ENCODE measurements at places on chromosomes 7 and 10. TPM values are rescaled to one million over a fixed set of nuclear protein-coding genes. Genes with fewer than 3 reads are reported as not detected.

CTNNA3 gene
- total RNA-seq = 0.13 TPM

DNA sequence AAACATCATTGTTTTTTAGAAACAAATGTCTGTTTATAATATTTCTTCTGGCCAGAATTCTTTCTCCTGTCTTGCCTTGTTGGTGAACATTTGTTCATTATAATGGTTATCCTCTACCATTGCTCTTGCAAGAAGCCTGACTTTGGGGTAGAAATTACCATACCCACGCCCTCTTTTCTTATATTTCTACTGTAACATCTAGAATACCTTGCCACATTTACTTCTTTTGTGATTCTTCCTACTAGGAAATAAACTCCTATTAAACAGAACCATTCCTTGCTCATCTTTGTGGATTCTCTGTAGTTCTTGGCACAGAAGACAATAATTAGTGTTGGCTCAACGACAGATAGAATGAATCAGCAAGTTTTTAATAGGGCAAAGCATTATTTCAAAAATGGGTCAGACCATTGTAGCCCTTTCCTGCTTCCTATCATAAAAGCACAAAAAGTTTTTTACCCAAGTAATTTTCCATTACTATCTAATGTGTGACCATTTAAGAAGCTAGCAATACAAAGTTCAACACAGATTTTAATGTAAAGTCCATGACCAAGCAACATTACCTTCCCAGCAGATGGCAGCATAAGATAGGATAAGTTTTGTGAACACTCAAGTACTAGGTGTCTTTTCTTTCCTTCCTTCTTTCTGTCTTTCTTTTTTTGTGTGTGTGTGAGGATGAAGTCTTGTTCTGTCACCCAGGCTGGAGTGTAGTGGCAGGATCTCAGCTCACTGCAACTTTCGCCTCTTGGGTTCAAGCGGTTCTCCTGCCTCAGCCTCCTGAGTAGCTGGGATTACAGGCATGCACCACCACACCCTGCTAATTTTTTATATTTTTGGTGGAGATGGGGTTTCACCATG lies 270.4 kb downstream of the HGF start:
- peak; percentile 96 for DNase-seq

ACTL6B gene
- not detected for total RNA-seq

PTTG1IP2 gene
- total RNA-seq = not detected

DNA sequence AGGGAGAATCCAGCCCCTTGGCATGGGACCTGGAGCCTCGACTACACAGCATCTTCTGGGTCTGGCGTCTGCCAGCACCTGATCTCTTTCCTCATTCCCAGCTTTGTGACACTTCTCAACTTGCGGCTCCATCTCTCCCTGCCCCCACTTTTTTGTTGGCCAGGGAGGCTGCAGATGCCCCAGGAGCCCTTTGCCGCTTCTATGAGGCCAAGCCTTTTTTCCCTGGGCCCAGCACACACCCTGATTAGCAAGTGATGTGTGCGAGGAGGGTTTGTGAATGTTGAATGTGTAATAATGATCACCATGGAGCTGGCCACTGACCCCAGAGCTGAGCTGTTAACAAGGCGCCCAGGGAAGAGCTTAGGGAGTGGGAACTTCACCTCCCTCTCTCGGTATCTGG lies 4.4 kb downstream of the EVX1 start:
- no peak for DNase-seq
